AG20443 (cell line): ENCODE measurements at places on chromosomes 7 and 10.

DNA sequence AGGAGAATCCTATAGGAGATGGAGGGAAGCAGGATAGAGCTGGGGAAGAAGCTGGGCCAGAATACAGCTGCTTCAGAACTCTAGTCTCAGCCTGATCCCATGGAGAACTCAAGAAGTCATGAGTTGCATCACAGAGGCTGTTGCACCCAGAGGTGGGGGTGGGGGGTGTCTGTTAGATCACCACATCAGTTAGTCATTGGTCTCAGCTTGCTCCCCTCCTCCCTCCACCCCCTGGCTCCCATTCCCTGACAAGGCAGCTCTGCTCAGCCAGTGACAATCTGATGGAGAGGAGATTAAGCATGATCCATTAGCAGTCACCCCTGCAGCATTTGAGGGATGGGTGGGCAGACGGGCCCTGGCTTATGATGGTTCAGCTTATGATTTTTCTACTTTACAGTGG lies 58.4 kb upstream of the FGL2 start:
- no peak for DNase-seq

DNA sequence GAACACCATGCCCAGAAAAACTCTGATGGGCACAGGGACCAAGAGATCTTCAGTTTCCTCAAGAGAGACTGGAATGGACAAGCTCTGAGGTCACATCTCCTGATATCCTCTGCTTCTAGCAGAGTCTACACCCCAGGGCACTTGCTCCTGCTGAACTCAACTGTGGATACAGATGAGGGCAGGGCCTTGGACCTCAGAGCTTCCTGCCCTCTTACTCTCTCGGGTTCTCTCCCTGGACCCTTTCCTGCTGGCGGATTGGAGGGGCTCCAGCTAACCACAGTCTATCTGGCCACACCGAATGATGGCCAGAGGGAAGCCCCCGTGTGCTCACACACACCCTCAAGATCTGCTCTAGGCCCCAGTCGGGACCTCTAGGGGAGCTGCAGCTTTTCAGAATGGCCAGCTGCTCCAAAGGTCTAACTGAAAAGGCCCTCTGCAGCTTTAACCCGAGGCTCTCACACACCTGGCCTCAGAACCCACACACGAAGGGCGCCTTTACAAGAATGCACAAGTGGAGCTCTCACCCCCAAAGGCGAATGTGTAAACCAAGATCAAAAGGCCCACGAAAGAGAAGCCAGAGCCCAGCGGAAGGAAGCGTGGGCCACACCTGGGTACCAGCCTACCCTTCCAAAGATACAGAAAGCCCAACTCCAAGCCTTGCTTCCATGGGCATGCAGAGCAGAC lies 65.5 kb downstream of the FAM53B start:
- no peak for DNase-seq

- no peak for DNase-seq
These were observed 30.2 kb upstream of the CXCL12 start for GRCh38 chr10:44415121-44415520.

DNA sequence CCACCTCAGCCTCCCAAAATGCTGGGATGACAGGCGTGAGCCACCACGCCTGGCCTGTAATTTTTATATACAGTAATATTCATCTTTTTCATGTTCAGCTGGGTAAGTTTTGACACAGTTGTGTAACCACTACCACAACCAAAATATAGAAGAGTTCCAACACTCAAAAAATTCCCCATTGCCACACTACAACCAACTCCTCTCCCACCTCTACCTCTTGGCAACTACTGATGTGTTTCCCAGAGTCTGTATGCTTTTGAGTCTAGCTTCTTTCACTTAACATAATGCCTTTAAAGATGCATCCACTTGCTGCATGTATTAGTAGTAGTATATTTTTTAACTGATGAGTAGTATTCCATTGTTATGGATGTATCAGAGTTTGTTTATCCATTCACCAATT lies 90.7 kb downstream of the SRPK2 start:
- DNase-seq, result no peak
